ENCODE measurements at places on chromosomes 6 and 20.

GRCh38 chr20:58573257-58573656 is 58.1 kb upstream of the APCDD1L start:
- DNase-seq = no peak

GRCh38 chr20:63475209-63475608 is 2.8 kb upstream of the KCNQ2 start:
- peak; percentile 67 for DNase-seq

GRCh38 chr6:80605165-80605989 is 498.9 kb downstream of the BCKDHB start:
- no peak for DNase-seq

DNA sequence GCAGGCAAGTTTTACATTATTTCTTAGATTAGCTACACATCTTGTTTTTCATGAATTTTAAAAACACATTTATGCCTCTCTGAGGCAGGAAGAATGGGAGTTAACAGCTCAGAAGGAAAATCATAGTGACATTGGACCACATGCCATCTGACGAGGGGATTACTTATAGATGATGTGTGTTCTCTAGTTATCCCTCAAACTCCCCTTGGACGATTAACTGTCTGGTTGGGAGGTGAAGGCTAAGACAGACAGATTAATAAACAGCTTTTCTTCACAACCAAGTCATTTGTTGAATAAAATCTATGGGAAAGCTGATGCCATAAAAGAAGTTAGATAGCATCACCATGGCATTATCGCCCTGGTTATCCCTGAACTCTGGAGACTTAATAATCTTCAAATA is 80.0 kb upstream of the PREP start:
- DNase-seq = no peak

- DNase-seq = no peak
Observed at GRCh38 chr6:21521276-21521675, 72.3 kb upstream of the SOX4 start.

DNA sequence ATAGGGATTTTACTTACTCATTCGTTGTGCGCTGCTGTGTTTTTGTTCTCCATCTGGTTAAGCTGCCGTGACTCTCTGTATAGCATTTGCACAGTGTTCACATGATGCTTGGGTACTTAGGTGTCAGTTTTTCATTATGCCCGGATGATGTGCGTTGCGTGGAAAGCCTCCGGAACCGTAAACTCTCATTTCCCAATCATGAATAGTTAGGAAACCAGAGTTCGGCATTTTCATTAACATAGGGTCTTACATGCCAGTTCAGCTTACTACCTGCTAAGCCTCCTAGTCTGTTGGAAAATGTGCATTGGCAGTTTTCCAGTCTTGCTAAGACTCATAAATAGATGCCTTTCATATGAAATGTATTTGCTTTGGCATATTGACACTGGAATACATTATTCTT is 483.4 kb upstream of the FLRT3 start:
- no peak for DNase-seq

DNA sequence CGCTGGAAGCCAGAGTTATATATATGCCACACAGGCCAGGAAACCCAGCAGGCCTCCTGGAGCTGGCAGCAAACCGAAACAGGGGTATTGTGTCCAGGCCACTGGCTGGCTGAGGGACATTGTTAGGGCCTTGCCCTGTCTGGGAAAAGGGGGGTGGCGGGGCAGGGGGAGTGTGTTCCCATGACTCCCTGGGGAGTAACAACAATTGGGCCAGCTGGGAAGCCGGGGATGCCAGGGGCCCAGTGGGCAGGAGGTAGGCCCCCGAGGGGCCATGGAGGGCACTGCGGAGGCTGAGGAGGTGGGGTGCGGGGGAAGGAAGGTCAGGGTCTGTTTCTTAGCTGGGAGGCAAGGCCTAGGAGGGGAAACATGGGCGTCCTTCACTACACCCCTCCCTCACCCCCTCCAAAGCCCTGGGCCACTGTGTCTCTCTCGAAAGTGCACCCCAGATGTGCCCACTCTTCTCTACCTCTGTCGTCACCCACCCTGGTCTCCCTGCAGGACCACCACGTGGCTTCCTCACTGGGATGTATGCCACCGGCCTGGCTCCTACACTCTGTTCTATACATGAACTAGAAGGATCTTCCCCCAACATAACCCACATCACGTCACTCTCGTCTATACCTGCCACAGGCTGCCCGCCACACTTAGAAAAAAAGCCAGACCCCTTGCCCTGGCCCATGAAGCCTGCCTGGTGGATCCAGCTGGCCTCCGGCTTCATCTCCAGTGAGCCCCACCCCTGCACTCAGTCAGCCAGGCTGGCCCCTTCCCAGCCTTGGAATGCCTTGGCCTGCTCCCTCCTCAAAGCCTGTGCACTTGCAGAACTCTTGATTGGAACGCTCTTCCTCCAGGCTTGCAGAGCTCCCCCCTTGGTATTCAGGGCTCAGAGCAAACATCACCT is 7.8 kb upstream of the E2F1 start:
- DNase-seq = no peak

DNA sequence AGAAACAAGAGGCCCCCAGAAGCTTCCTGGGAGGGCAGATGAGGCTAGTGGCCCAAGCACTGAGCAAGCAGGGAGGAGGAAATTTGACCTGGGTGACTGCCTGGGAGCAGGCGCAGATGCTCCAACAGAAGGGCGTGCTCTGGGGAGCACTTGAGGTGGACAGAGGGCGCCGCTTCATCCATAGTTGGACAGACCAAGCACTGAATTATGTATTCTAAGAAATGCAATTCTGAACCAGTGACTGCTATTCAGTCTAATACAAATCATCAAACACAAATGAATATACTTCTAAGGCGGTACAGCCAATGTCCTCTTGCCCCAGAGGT is 28.7 kb upstream of the IRF4 start:
- DNase-seq = no peak

GRCh38 chr6:139457476-139457875 is 83.0 kb upstream of the CITED2 start:
- DNase-seq = peak; percentile 9

DNA sequence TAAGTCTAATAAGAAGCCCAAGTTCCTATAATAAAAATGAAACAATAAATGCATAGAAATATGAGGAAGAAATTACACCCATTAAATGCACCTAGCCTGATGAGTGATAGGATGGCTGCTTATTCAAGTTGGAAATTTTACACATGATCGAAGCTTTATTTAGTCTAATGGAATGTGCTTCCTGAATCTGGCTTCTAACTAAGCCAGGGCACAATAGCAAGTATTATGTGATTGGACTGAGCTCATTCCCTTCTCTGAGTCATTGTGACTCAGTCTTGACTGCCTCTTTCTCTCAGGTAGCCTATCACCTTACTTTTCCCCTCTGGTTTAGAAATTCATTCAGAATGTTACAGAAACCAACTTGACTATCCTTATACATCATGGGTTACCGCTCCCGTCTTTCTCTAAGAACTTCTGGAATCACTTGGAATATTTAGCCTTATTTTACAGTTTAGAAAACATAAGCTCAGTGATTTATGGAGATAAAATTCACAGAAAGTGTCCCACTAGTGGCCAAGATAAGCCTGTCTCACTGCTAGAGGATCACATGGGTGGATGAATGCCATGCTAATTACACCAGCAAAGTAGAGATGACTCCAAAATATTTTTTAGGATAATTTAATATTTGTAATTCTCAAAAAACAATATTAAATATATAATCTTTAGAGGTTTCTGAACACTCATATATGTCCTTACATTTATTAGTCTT is 505.3 kb upstream of the JAG1 start:
- peak; percentile 24 for DNase-seq

DNA sequence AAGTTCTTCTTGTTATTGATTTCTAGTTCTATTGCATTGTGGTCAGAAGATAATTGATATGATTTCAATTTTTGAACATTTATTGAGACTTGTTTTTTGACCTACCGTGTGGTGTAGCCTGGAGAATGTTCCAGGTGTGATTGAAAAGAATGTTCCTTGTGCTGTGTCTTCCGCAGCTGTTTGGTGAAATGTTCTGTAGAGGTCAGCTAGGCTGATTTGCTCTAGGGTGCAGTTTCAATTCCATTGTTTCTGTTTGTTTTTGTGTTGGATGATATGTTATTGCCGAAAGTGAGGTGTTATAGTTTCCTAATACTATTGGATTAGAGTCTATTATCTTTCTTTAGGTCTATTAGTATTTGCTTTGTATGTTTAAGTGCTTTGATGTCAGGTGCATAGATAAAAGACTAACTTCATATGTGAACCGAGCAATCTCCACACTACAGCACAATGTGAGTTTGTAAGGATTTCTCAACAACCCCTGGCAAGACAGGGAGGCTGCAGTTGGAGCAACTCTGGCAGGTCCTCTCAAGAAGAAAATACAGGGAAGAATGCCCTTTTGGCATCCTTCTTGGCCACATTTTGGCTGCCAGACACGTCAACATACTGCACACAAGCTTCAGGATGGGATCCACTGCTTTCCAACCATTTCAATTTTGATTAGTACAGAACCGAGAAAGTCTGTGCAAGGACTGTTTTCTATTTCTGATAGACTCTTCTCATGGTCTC is 320.7 kb downstream of the RNF144B start:
- no peak for DNase-seq

DNA sequence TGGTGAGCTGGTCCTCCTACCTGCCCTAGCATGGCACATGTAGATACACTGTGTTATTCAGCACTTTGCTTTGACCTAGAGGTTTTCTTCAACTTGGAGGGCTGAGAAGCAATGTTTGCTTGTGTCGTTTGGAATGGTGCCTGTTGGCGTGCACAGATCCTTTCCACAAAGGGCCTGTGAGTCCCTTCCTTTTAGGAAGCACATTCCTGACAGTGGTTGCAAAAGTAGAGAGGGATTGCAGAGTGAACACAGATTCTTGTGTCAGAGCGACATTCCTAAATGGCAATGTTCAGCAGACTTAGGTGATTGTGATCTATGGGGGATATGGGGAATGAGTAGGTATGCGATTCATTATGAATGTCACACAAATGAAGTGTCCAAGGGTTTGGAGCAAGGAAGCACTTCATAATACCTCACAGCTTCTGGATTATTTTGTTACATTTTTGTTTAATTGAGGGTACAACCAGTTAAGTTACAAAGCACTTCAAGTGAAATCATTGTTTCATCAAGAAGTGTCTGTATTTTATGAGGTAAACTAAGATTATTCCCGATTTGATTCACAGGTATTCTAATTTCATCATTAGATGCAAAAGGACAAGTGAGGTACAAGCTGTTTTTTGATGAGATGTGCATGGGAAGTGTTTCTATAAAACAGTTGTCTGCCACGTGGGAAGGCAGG is 713 bp upstream of the RNF144B start:
- no peak for DNase-seq

- peak; percentile 20 for DNase-seq
Observed at GRCh38 chr20:9409981-9410380, 104.4 kb upstream of the LAMP5 start.

- DNase-seq = no peak
Observed at GRCh38 chr20:33290852-33291251, 7.8 kb downstream of the BPIFB1 start.

- DNase-seq = no peak
Observed at GRCh38 chr20:24097506-24098245, 109.1 kb upstream of the GGTLC1 start.

DNA sequence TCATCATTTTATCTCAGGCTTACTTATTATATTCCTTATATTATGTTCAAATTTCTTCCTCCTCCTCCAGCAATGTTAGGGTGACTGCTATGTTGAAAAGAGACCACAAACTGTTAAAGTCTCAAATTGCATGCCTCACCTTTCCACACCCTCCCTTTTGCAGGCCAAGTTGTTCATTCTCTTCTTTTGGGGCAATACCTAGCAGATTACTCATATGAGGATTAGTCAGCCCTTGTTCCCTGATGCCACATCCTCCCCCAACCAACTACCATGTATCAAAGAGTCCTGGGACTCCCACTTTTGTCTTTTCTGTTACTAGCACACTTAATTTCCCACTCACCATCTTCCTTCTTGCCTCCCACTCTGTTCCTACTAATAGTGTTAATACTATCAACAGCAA is 434.7 kb downstream of the BCKDHB start:
- DNase-seq = peak; percentile 23

DNA sequence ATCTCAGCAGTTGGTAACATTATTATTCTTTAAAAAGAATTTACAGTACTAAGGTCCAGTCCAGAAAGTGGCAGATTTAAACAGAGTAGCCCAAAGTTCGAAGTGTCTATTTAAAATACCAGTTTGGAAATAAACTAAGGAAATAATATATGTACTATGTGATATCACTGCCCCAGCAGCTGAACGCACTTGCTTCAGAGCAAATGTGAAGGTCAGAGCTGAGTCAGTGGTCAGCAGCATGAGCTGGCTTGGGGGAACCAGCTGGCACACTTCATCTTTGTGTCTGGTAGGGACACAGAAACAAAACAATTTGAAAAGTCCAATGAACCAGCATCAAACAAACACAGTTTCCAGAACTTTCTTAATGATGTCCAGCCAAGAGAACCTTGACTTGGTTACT is 15.4 kb downstream of the TMEM14B start:
- DNase-seq = no peak

DNA sequence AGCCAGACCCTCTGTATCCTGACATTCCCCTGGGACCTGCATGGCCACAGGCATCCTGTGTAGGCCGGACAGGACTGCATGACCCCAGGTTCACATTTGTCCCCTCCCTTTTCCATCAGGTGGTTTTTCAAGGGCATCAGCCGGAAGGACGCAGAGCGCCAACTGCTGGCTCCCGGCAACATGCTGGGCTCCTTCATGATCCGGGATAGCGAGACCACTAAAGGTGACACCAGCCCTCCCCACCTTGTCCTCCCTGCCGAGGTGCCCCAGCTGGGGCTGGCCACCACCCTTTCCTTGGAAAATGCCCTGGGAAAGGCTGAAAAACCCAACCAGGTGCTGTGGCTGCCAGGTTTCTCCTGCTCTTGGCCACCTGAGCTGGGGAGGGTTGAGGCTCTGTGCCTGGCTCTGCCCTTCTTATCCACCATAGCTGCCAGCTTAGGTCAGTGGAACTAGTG is 27.6 kb downstream of the HCK start:
- DNase-seq = no peak

DNA sequence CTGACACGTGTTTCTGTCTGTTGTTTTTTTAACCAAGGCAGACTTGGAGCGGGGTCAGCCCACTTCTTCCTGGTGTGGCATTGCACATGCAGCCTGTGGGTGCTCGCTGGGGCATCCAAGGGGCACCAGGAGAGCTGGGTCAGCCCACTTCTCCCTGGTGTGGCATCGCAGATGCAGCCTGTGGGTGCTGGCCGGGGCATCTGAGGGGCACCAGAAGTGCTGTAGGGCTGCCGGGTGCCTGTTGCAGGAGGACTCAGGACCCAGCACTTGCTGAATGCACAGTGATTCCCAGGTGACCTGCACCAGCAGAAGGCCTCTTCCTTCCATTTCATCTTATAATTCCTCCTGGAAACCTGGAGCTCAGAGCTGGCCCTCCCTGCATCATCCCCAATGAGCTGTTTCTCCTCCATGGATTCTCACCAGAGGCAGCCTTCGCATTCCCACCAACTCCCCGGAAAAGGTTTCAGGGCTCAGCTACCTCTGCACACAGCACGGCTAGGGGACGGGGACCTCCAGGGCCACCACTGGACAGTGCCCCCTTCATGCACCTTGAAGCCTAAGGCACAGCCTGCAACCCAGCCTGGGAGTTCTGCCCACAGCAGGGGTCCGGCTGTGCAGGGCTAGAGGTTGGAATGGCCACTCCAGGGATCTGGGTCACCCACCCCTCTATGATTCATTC is 218.8 kb downstream of the TAF4 start:
- no peak for DNase-seq

- DNase-seq = no peak
Observed at GRCh38 chr6:155040901-155041650, 46.0 kb downstream of the TIAM2 start.

GRCh38 chr6:142207265-142207877 is 60.3 kb downstream of the VTA1 start:
- peak; percentile 28 for DNase-seq

- peak; percentile 13 for DNase-seq
Observed at GRCh38 chr6:152750694-152751093, at the start of gene VIP. Gene VIP (plus strand): TSS chr6:152750797. CDS start chr6:152752178, 1,381 bp downstream.

GRCh38 chr20:51871943-51872342 is 69.6 kb upstream of the SALL4 start:
- peak; percentile 65 for DNase-seq
